ENCODE measurements at places on chromosomes 4 and X.

DNA sequence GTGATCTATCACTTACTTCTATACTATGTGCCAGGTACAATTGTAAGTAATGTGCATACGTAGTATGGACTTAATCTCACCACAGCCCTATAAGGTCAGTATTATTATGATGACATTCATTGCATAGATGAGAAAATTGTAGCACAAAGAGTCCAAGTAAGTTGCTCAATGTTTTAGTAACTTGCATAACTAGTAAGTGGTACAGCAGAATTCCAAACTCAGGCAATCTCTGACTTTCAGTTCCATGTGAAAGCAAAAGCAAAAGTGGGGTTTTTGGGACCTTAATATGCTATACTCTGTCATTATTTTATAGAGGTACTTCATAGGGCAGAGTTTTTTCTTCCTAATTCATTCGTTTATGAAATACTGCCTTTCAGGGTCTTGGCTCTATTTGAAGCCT lies 188.8 kb upstream of the VEGFC start:
- DNase-seq, result no peak

- no peak for DNase-seq
Observed at GRCh38 chrX:100931218-100931924, 2.7 kb upstream of the XKRX start.

GRCh38 chr4:115834441-115834840 lies 721.0 kb upstream of the NDST4 start:
- DNase-seq, result no peak

GRCh38 chr4:34492414-34492813 lies 1751.9 kb downstream of the ARAP2 start:
- no peak for DNase-seq

DNA sequence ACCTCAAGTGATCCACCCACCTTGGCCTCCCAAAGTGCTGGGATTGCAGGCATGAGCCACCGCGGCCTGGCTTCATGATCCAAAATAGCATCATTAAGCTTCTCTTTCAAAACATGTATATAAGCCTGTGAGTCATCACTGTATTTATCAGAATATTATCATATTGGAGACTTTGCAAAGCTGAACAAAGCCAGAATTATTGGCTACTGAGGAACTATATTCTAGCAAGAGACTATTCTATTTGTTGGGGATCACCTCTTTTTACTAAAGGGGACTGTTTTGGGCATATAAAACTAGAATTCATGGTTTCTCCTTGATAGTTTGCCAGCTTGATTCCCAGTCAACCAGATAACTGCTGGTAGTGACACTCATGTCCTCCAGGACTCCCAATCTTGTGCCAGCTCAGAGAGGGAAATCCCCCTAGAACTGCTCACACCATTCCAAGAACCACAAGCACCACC lies 40.1 kb downstream of the TET2 start:
- no peak for DNase-seq

DNA sequence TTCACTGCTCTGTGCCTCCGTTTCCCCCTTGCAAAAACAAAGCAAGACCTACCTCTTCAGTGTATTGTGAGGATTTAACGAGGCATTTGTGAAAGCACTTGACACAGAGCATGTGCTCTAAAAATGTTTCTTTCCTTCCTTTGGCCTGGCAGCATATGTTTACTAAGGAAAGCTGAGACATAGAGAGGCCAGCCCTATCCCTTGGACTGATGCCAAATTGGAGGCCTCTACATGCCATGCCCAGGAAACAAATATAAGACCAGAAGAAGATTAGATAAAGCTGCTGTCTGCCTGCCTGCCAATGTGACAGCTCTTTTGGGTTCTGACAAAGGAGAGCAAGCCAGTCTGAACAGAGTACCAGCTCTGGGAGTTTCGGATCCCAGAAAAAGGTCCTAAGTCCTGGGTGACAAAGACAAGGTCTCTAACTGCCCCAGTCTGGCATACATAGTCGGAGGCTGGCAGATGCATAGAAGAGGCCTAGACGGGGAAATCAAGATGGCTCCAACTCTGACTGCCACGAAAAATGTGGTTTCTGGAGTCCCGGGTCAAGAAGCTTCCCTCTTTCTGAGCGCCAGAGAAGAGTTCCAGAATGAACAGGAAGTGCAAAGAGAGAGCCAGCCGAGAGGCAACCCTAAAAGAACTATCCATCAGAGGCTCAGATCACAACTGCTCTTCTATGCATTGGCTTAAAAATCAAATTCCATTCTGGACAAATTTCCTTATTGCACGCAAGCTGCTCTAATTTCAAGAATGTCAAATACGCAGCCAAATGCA lies 25.8 kb downstream of the OTUD6A start:
- DNase-seq, result no peak

DNA sequence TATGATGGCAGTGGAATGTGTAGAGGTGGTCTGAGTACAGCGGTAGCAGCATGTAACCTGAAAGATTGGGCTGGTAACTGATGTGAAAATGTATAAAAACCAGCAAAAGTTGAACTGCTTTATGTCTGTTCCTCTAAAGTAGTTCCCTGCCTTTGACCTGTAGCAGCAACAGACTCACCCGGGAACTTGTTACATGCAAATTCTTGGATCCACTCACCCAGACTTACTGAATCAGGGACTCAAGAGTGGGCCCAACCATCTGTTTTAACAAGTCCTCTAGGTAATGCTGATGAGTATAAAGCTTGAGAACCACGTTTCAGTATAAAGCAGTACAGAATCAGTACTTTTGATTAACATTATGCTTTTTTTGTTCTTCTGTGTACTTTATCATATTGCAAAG lies 84.7 kb downstream of the RAP1GDS1 start:
- no peak for DNase-seq

All from stimulated activated CD4-positive, alpha-beta T cell treated with anti-CD3 and anti-CD28 coated beads, Interleukin-1b, Interleukin-23, amount 100 ng/mL, for 4 hours (primary cell).